Stimulated activated CD8-positive, alpha-beta memory T cell treated with anti-CD3 and anti-CD28 coated beads, Interleukin-4, amount 100 ng/mL, for 1 hour (primary cell): ENCODE measurements at places on chromosomes 1 and 21.

GRCh38 chr1:18032172-18032859 lies 75.3 kb upstream of the IGSF21 start:
- no peak for DNase-seq

- DNase-seq = no peak
These were observed 7.8 kb upstream of the ADAM15 start for GRCh38 chr1:155043301-155043702.

DNA sequence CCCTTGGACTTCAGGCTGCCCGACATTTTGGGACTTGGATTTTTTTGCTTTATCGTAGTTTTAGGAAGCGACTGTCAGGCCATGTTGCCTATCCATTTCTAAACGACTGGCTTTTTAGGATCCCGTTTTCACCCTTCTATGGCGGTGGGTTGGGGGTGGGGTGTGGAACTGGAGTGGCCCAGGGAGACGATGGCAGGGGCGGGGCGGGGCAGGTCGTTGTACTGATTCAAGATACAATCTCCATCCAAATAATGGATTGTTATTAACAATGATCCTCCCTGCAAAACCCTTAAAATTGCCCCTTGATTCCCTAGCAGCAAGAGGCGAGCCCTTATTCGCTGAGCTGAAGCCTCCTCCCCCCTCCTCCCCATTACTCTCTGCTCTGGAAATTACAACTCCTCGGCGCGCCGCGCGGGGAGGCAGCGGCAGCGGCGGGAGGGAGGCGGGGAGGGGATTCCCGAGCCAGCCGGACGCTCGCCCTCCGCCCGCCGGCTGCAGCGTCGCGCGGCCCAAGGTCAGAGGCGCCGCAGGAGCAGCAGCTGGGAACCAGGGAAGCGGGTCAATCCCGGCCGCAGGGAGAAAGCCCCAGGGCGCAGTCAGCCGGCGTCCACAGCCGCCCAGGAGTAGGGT lies at the start of gene TRIM67:
Gene TRIM67 (plus strand): TSS at position 392 of the 630 bp plus-strand sequence. CDS start 912 bp downstream, outside the sequence.
- DNase-seq = no peak

DNA sequence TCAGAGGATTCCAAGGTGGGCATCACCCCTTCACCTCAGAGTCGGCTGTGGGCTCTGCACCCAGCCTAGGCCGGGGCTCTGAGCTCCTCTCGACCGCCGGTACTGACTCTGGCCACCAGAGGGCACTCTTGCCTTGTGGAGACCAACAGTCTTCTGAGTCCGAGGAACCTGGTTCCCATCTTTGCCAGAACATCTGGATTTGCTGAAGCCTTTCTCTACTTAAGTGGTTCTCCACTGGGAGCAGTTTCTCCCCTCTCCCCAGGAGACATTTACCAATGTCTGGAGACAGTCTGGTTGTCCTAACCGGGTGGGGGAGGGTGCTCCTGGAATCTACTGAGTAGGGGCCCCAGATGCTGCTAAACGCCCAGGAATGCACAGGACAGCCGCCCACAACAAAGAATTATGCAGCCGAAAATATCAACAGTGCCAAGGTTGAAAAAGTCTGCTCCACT lies 9.4 kb downstream of the ETV3L start:
- DNase-seq = peak; percentile 88

GRCh38 chr1:66330722-66331141 lies 203.2 kb upstream of the SGIP1 start:
- no peak for DNase-seq

DNA sequence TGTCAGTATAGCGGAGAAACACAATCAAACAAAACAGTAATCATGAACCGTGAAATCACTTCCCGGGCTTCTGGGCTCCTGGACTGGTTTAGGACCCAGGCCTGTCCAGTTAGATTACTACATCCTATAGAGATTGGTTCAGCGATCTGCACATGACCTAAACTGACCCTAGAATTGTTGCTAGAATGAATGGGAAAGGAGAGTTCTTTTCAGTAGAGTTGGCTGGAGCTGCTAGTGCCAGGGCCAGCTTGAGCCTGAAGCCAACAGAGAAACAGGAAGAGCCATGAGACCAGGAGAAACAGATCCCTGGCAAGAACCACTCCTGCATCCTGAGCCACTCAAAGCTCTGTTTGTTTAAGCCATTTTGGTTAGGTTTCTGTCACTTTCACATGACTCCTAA lies 474.3 kb upstream of the C1orf87 start:
- DNase-seq = no peak

- no peak for DNase-seq
These were observed 42.8 kb downstream of the DISP3 start for GRCh38 chr1:11521582-11522399.

DNA sequence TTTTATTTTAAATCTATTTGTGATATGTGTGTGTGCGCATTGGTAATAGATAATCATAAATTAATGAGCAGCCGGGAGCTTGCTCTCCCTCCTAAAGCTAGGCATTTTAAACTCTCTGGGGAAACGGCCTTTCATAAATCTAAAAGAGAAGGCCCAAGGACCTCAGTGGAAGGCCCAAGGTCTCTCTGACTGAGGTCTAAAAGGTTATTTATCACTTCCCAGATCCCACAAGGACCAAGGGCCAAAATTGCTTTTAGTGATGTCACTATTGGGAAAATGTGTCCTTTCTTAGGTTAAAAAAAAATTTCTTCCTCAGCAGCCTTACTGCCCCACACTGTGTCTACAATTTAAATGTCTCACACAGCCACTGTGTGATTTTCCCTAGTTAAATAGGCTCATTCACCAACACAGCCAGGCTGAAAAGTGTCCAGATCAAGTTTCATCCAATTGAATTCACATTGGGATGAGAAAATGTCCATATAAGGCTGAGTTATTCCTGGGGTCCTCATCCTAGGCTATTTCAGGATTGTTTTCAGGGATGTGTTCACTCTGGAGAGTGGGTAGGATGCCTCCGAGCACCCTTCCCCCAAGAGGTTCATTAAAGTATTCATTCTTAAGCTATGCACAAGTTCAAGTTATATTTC lies 46.1 kb downstream of the SLC44A3 start:
- DNase-seq = no peak

DNA sequence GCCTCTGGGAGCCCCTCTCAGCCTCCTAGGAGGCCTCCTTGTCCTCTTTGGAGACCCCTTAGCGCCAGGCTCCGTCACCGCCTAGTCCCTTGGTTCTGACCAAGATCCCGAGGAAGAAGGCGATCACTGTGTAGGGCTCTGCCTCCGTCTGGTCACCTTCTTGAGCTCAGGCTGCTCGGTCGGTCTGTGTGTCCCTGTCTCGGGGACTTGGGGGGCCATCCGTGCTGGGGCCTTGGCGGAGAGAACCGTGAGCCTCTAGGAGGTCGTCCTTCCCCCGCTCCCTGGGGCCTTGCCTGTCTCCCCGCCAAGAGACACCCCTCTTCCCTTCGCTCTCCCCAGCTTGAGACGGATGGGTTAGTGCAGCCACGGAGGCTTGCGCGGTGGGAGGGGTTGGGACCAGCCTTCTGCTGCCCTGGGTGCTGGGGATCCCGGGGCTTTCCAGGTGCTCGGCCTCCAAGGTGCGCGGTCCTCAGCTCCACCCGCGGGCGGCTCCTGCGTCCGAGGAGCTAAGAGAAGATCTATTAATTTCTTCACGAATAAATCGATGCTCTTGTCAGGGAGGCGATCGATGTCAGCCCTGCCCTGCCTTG lies 701 bp upstream of the INSRR start:
- no peak for DNase-seq

DNA sequence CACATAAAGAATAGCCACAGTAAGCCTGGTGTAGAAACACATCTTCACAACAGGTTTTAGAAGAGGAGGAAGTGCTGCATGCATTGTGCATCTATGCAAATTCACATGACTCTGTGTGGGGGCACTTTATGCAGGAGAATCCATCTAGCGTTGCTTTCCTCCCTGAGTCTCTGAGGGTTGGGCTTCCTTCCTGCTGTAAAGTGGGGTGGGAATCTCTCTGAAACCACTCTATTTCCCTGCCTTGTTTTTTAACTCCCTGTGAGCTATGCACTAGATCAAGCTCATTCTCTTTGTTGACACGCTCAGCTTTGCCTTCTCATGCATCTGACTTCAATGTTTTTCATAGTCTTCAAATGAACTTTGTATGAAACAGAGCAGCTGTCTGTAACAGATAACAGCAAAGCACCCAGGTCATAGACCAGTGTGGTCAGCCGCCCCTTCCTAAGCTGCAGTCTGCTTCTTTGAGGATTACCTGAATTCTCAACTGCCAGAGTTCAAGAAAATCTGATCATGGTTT lies 102.7 kb upstream of the DPH5 start:
- no peak for DNase-seq

- no peak for DNase-seq
These were observed 11.0 kb upstream of the TFF1 start for GRCh38 chr21:42377211-42377950.

DNA sequence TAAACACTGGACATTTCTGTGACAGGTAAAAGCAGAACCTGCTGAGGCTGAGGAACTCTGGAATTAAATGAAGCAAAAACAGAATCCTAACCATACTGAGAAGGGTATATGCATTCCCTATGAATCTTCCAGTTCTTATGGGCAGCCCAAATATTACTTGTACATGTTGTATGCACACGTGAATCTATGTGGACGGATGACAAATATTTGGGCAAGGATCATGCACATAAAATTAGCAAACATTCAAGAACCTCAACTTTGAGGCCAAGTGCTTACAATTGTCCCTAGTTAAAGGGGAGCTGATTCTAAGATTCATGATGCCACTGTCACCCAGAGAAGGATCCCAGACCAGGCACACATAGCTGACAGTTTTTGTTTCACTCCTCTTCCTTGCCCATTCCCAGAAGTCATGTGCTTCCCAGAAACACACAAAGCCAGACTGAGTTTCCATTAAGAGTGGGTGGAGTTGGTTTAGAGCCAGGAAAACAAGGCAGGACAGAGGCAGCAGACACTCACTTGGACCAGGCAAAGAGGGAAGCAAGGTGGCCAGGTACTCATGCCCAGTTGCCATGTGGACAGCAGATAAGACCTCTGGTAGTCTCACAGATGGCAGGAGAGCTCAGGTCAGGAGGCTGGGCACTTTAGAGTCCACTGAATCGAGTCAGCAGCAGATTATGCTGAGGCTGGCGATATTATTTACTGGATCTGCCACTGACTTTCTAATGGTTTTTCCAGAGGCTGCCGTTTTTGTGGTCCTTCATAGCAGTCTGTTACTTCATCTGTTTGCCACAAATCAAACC lies 25.6 kb downstream of the AK2 start:
- no peak for DNase-seq

- no peak for DNase-seq
These were observed 107.2 kb upstream of the WLS start for GRCh38 chr1:68339505-68339904.

DNA sequence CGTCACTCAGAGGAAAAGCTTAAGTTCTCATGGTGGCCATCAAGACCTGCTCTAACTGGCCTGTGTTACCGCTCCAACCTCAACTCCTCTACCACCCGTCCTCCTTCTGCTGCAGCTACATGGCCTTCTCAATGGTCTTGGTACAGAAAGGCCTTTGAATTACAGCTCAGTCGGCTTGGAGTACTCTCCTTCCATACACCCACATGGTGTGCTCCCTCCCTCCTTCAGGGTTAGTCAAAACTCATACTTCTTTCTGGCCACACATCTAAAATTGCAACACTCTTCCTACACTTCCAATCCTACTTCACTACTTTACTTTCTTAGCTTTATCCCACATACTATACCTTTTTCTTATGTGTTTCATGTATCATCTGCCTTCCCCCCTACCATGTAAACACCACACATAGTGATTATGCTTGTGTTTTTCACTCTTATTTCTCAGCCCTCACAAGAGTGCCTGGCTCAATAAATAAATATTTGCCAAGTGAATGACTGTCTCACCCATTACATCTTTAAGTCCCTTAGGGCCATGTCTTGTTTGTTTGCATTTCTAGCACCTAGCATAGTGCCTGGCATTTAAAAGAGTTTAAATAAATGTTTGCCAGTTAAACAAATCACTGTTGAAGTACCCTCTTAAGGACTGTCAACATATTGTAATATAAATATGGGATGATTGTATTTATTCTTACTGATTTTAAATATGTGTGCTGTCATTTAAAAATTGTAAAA lies 37.6 kb upstream of the HMCN1 start:
- no peak for DNase-seq

DNA sequence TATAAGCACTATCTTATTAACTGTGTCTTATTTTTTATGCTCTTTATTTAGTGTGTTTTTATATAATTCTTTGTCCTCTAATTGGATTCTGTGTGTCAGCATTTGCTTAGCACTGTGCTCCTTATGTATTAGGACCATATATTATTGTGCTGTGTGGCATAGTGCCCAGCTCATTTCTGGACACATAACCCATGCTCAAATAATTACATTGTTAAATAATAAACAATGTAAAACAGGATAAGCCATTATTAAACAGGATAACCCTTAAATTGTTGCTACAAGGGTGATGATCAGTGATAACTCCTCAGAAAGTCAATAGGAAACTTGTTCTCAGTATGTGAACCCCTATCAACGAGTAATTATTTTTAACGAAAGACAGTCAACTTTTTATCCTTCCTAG lies 150.4 kb downstream of the ADGRL4 start:
- no peak for DNase-seq

DNA sequence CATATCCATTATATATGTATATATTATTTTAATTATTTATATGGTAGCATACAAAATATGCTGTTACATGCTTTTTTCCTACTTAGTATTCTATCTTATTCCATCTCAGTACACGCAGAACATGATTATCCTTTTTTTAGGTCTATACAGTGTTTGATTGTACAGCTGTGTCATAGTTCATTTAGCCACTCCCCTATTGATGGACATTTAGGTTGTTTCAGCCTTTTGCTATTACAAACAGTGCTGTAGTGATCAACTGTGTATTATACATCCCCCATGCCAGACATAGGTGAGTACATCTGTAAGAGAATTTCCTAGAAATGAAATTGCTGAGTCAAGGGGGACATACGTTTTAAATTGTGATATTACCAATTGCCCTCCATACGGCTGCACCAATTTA lies 15.6 kb downstream of the LACTBL1 start:
- no peak for DNase-seq

DNA sequence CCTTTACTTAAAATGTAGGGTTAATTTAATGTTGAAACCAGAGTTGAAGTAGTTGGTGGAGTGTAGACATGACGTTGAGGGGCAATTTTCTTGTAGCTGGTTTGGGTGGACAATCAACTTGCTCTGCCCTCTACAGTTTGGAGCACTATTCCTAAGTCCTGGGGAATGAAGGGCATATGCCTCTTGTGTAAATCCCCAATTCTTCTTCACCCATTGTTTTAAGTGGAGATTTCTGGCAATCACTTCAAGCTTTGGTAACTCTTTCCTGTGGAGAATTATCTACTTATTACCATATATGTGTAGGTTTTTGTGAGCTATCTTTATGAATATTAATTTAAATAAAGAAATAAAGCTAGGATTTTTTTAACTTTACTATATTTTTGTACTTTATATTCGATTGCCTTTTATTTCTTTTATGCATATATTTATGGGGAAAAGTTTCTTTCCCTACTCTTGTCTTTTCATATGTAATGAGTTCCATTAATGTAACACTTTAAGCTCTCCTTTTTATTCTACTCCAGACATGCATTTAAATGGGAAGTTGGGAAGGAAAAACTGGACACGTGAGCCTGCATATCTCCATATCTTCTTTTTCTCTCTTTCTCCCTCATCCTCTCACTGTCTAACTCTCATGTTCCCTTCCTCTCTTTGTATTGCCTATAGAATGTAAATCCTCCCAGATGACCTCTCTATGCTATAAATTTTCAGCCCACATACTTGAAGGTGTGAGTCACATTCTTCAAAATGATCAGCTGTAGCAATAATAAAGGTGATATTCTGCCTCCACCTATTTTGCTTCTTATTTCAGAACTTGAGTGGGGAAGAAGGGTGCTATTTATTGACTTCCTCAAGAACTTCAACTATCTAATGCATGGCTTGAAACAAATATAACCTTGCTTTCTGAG lies 276.7 kb downstream of the PTPRC start:
- no peak for DNase-seq

GRCh38 chr1:7972285-7972684 lies 10.8 kb downstream of the PARK7 start:
- no peak for DNase-seq

GRCh38 chr1:69777971-69778370 lies 210.2 kb downstream of the LRRC7 start:
- DNase-seq = no peak
